Breast epithelium (tissue), 4 donors: ENCODE measurements at places on chromosomes 13 and 19. TPM values are rescaled to one million over a fixed set of nuclear protein-coding genes. Genes with fewer than 3 reads are reported as not detected.

CEBPG gene
- total RNA-seq = 23.3 TPM

ZNF724 gene
- total RNA-seq = 3.5 TPM

FGF9 gene
- total RNA-seq = 1.2 TPM

SIGLEC5 gene
- 1.6 TPM for total RNA-seq

ZNF69 gene
- 26.1 TPM for total RNA-seq
